Activated CD8-positive, alpha-beta memory T cell treated with anti-CD3 and anti-CD28 coated beads, Interleukin-2, amount 50 U/mL, for 4 hours (primary cell): ENCODE measurements at places on chromosomes 3 and 15.

DNA sequence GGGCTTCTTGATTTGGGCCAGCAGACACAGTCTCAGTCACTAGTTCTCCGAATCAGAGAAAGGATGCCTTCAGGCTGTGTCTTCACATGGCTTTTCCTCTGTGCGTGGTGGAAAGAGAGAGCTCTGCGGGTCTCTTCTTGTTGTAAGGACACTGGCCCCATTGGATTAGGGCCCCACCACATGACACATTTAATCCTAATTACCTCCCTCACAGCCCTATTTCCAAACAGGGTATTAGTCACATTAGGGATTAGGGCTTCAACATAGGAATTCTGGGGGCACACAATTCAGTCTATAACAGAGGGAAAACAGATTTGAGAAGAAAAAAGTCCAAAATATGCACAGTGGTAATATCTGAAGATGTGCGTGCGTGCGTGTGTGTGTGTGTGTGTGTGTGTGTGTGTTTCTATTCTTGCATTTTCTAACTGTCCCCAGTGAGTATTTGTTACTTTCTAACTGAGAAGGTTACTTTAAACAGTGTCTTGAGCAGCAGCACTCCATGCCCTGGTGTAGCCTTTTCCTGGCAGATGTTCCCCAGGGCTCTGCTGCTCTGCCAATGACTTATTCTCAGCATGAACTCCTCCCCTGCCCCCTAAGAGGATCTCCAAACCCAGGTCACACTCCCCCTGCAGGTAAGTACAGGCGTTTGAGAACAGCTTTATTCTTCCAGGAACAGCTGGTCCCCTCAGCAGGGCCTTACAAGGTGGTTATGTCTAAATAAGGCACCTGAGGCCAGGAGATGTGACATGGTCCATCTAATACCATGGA lies 72.9 kb downstream of the RPL39L start:
- peak; percentile 49 for DNase-seq

GRCh38 chr3:119019767-119020518 lies 14.7 kb downstream of the IGSF11 start:
- no peak for DNase-seq

DNA sequence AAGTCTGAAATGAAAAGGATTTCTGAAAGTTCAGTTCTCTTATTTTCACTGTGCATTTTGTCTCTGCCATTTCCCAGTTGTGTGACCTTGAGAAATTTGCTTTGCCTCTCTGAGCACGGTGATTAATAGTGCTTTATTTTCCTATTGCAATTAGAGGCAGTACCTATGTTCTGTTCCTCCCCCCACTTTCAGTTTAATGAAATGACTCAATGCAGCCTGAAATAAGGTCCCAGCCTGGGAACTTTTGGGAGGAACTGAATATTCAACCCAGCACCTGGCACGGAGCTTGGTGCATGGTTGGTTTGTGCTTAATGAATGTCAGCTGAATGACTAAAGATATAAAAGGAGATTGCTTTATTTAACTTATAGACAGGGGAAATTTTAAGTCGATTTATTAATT lies 352.6 kb downstream of the PDCD6IP start:
- DNase-seq, result no peak

GRCh38 chr3:136838641-136839555 lies 20.0 kb downstream of the SLC35G2 start:
- no peak for DNase-seq

- no peak for DNase-seq
Observed at GRCh38 chr3:81242871-81243270, 518.6 kb downstream of the GBE1 start.

DNA sequence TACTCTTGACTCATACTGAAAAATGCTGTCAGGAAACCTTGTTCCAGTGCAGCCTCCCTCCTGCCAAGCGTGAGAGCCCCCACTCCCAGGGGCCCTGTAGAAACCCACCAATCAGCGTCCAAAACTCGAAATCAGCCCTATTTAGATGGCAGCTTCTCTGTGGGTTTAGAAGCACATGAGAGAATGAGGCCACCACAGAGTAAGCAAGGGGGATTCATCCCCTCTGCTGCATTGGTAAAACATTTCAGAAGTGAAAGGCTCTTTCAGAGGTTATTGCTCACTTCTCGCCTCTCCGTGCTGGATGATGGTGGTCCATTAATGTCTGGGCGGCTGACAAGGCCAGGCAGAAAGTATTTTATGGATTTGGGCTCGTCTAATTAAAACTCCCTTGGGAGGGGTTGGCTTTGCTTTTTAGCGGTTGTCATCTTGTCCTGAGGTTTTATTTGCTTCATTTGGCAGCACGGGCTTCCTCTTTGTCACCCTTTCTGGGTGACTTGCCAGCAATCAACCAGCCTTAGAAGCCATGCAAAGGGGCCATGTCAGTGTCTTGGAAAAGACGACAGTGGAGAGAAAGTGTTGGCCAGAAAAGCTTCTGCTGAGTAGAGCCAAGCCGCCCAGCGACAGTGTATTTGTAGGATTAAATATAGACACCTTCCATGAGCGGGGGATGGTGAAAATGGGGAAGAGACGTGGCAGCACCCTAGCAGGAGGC lies 145.5 kb downstream of the ATP10A start:
- DNase-seq, result no peak

GRCh38 chr3:6315906-6316305 lies 545.0 kb upstream of the GRM7 start:
- DNase-seq, result no peak

DNA sequence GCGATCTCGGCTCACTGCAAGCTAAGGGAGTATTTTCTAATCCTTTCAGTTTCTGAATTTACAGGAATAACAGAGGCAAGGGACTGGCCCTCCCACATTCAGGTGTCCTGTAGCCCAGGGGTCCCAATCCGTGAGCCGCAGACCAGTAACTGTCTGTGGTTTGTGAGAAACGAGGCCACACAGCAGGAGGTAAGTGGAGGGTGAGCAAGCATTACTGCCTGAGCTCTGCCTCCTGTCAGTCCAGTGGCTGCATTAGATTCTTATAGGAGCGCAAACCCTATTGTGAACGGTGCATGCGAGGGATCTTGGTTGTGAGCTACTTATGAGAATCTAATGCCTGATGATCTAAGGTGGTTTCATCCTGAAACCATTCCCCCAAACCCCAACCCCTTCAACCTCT lies 5.0 kb upstream of the IL17RC start:
- DNase-seq, result no peak

DNA sequence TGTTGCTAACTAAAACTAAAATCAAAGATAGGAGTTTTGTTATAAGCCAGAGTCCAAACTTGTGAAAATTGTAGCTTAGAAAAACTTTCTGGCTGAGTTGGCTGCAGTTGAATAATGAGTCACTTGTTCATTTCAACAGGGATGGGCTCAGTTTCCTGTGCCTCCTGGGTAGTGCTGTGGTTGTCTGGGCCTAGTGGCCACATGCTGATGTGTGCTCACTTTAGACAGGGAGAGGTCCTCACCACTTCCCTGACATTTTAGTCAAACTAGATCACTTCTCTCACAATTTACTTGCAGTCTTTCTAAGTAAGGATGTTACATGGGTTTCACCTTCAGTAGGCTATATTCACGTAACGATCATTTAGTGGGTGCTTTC lies 6.3 kb upstream of the UBE2Q2 start:
- DNase-seq, result peak; percentile 34

DNA sequence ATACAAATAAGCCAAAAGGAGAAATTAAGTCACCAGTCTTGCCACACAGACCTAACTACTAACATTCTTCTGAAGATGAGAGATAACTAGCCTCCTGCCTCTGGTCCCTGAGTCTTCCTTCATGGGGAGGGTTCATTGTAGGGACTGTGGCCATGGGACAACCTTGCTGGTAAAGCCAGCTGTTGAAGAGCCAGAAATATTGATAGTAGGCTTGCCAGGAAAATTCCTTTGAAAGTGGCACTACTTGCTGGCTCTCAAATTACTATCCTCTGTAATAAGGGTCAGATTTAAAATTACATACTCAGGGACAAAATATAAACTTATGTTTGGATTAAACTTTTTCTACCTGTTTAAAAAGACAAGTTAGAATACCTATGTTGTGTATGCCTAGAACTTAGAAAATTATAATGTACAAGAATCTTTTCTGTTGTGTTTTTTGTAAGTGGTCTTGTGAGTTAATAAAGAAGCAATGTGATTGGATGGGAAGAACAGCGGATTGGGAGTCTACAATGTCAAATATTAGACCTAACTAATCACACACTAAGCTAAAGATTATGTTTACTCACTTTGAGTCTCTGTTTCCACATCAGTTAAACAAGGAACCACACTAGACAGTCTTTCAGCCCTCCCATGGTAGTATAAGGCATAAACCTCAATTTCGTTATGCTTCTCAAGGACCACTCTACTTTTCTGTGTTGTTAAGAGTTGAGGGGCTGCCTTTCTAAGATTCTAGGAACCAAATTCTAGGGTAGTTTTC lies 60.0 kb upstream of the TRIM71 start:
- DNase-seq, result no peak

GRCh38 chr3:194312186-194312742 lies 38.9 kb downstream of the CPN2 start:
- no peak for DNase-seq

DNA sequence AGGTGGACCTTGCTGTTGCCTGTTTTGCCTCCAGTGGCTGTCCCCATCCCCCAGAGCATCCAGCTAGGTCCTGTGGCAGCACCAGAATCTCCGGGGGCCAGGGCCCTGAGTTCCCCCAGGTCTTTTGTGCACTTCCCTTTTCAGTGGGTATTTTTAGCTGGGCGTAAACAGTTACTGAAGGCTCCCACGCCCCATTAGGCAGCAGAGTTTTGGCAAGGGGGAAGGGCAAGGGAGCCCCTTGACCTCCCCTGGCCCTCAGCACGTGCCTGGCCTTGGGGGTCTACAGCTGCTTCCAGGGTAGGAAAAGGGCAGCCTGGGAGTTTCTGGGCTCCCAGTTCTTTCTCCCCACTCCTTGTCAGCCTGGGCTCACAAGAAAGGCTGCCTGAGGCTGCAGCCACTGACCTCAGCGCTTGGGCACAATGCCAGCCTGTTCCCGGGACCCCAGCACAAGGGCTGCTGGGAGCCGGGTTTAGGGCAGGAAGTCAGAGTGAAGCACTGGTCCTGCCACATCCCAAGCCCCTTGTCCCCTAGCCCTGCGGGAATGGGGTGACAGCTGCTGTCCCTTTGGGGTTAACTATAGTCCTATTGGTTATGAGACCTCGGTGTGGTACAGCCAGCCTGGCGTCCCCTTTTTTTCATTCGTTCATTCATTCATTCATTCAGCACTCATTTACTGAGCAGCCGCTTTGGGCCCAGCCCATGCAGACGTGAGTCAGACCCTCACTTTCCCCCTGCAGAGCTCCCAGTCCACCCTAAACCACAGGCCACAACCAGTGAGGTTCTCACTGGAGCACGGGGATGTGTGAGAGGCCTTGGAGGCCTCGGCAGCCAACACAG lies 8.4 kb downstream of the CSK start:
- no peak for DNase-seq

GRCh38 chr15:67105991-67106763 lies 40.8 kb downstream of the SMAD3 start:
- DNase-seq, result no peak

GRCh38 chr3:114155370-114155821 lies 23.5 kb downstream of the DRD3 start:
- DNase-seq, result peak; percentile 38

DNA sequence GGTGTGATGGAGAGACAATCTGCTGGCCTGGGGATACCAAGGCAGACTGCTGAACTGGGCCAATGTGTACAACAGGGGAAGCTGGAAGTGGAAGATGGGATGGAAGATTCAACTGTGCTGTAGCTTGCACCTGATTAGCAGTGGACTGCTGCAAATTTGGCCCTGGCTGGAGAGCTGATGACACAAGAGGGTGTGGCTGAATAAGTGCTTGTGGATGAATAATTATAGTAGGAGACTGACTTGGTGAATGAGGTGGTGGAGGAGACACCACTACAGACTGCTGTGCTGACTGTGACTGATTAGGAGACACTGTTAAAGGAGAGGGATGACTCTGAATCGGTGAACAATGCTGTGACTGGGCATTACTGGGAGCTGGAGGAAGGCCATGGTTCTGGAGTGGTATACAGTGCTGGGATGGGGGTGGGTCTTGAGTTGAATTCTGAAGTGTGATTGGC lies 52.5 kb downstream of the PHC3 start:
- no peak for DNase-seq

GRCh38 chr3:114216186-114216970 lies 21.0 kb downstream of the ZNF80 start:
- DNase-seq, result no peak

GRCh38 chr3:53231532-53232511 lies 24.0 kb downstream of the TKT start:
- no peak for DNase-seq

GRCh38 chr3:196949285-196949619 lies 6.9 kb upstream of the NCBP2 start:
- DNase-seq, result no peak

GRCh38 chr3:10474847-10475246 lies 30.5 kb downstream of the ATP2B2 start:
- DNase-seq, result no peak

DNA sequence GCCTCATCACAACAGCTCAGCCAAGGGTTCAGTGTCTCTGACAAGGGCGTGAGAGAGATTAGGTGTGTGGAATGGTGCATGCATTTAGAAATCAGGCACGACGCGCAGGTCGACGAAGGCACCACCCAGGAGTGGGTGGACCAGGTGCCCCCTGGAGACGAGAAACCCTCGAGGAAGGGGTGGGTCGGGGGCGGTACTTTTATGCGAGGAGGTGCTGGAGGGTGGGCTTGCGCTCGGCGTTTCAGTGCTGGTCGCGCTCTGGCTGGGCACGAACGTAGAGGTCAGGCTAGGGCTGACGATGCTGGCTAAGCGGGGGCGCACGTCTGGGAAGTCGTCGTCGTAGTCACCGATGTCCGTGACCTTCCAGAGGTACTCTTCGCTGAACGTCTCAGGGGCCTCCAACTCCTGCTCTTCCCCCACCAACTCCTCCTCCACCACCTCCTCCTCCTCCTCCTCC lies 393 bp downstream of the ERICH6 start:
- DNase-seq, result peak; percentile 54

DNA sequence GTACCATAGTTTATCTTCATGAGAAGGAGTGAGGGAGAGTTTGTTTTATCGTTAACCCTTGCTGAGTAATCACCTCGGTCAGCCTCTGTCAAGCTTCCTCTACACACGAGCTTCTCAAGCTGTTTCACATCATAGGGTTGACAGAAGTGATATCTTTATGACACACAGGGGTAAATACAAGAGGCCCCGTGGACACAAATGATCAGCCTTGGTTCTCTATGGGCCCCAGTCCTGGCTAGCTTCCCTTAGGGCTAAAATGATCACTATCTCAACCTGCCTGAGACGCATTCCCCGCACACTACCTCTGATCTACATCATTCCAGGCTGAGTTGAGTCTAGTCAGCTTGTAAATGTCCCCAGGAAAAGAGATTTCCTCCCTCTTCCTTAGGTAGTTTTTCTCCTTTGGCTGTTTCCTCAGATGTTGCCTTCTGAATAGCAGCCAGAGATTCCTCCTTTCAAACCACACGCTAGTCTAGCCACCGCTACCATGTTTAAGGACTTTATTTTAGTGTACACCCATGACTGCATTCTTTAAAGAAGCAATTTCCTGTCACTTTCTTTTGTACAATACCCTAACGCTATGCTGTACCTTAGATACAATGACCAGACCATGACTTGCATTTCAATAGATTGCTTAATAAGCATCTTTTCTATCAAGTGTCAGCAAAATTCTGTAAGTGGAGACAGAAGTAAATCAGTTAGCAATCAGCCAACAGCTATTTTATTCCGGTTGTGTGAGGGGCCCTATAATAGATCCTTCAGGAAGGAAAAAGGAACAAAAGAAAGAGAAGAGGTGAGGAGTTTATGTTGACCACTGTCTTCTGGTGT lies 35.1 kb upstream of the PPARG start:
- no peak for DNase-seq

- DNase-seq, result no peak
Observed at GRCh38 chr3:186032321-186032720, 76.6 kb downstream of the ETV5 start.
